Stimulated activated CD4-positive, alpha-beta T cell treated with anti-CD3 and anti-CD28 coated beads, Interleukin-1b, Interleukin-23, amount 100 ng/mL, for 48 hours (primary cell): ENCODE measurements at places on chromosomes 4 and X.

DNA sequence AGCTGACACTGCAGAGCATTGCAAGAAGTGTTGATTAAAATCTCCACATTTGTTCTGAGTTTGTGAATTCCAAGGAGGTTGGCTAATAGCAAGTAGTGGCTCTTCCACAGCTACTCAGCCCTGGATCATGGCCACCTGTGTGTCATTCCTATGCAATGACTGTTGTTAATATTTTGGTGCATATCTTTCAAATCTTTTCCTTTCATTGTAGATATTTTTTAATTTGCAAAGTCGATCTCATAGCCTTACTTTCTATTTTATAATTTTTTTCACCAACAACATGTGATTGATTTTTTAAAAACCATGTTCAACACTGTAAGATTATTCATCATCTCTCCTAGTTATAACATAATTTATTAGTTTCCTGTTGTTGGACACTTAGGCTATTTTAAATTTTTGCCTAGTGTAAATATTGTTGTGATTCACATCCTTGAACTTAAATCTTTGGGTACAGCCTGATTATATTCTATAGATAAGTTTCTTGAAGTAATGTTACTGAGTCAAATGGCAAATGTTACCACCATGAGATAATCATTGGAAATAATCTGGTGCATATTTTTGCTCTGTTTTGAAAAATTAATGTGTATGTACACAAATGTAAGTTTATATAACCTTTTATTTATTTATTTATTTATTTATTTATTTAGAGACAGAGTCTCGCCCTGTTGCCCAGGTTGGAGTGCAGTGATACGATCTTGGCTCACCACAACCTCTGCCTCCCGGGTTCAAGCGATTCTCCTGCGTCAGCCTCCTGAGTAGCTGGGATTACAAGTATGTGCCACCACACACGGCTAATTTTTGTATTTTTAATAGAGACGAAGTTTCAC is 17.1 kb upstream of the ARHGAP10 start:
- DNase-seq: no peak

DNA sequence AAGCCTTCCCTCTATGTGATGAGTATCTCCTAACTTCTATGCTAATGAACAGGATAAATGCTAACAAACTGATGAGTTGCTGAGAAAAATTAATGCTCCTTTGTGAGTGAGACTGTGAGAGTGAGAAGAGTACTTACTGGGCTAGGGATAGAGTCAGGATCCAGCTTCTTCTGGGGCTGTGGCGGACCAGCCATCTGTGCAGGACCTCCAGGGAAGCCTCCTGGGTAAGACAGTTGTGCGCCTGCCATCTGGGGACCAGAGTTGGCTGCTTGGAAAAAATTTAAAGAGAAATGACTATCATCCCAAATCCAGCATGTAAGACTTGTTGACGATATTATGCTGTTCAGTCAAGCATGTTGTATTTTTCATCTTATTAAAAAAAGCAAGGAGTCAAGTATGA is 21.0 kb downstream of the SEC24D start:
- DNase-seq: no peak

DNA sequence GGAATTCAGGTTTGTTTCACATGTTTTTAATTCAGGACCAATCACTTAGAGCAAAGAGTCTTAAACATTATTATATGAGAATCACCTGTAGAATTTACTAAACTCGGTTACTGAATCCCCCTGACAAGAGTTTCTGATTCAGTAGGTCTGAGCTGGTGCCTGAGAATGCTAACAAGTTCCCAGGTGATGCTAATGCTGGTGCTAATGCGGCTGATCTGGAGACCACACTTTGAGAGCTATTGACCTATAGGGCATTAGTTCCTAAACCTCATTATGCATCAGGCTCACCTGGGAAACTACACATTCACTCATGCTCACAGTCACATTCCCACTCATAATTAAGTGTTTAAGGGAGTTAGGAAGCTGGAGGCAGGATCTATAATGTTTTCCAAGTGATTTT is 36.1 kb upstream of the NUDT6 start:
- DNase-seq: no peak

DNA sequence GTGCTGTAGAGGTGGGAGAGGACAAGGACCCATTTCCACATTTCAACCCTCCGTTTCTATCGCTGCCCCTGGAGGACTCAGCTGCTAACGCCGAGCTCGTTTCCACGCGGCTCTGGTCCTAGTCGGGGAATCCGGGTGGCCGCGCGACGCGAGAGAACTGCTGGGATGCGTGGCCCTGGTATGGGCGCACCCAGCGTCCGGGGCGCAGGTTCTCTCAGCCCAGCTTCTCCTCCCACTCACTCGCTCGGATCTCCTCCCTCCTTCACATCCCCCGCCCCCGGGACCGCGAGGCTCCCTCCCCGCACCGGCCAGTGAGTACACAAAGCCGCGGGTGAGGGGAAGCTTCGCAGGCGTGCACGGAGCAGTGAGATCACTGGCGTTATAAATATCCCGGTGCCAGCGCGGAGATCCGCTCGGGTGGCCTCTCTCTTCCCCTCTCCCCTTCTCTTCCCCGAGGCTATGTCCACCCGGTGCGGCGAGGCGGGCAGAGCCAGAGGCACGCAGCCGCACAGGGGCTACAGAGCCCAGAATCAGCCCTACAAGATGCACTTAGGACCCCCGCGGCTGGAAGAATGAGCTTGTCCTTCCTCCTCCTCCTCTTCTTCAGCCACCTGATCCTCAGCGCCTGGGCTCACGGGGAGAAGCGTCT is at the start of gene FGF5:
Gene FGF5, plus strand, starts transcription at position 412 of the 649 bp plus-strand sequence. Its CDS starts 161 bp downstream, at position 573.
- peak; percentile 24 for DNase-seq

GRCh38 chr4:62449538-62449937 is 1249.4 kb downstream of the ADGRL3 start:
- no peak for DNase-seq

DNA sequence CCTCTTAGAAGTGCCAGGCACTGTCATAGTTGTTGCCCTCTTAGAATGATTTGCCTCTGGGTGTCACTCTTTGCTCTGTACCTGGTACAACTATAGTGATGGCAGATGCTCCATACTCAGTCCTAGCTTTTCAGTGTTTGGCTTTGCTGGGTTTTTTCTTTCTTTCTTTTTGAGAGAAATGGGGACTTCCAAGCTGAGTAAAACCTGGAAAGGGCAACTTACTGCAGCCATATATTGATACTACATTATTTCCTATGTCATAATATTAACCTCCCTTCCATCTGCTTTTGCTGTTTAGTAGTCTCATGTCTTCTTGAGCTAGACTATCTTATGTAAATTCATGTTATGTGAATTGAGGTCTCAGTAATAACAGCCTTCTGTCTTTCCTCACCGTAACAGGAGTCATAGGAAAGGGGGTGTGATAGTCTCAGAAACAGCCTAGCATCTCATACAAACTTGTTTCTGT is 49.0 kb downstream of the NIPAL1 start:
- no peak for DNase-seq

DNA sequence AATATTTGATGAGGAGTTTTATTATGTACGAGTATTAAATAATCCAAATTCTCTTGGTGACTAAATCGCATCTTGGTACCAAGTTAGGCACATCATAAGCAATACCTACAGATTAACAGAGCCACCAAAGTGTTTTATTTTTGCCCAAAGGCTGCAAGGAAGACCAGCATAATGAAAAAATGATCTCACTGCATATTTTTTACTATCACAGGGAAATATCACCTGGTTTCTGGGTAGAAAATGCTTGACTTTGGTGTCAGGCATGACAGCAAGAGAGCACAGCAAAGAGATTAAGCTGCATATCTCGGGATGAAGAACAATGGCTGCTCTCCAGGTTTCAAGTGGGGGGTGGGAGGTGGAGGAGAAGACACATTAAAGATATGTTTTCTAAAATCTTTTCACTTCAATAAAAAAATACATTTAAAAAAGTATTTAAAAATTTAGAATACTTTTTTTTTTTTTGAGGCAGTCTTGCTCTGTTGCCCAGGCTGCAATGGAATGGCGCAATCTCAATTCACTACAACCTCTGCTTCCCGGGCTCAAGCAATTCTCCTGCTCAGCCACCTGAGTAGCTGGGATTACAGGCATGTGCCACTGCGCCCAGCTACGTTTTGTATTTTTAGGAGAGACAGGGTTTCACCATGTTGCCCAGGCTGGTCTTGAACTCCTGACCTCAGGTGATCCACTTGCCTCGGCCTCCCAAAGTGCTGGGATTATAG is 86.1 kb downstream of the FRYL start:
- no peak for DNase-seq

DNA sequence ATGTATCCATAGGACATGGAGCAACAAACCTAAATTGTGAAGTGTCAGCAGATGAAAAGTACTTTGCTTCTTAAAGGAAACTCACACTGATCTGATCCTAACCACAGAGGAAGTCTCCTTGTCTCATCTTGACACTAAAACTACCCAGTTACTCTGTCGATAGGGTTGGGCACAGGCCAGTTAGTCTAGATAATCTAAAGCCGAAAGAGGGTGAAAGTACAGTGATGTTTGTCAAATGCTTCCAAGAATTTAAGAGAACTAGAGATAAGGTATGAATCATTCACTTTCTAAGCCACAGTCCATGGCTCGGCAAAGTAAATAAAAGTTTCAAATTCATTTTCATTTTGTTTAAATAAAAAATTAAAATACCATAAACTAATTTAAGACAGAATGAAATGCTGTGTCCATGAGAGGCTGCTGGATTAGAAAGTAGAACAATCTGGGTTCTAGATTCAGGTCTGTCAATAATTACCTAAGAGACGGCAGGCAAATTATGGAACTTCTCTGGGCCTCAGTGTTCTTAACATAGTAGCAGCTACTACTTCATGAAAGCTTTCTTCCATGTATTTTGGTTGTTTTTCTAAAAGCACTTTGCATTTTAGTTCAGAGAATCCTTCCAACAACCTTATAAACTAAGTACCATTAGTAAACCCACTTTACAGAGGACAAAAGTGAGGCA is 176.7 kb downstream of the LDB2 start:
- no peak for DNase-seq

DNA sequence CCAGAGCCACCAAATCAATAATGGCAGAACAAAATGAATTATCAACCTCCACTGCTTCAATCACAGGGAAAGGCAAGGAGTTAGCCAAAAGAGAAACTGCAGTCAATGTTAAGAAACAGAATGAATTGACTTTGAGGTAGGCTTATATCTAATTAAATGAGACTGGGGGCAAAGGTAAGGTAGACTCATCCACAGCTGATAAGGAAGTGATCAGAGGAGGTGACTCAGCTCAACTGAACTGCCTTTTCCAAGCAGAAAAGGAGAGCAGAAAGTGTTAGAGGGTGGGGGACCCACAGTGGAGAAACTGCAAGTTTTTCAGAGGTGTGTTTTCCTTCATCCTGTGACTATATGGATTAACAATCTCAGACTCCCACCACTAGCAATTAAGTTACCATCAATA is 345.8 kb upstream of the PPARGC1A start:
- DNase-seq: no peak

GRCh38 chrX:152991123-152991522 is 2.8 kb downstream of the PNMA5 start:
- no peak for DNase-seq

DNA sequence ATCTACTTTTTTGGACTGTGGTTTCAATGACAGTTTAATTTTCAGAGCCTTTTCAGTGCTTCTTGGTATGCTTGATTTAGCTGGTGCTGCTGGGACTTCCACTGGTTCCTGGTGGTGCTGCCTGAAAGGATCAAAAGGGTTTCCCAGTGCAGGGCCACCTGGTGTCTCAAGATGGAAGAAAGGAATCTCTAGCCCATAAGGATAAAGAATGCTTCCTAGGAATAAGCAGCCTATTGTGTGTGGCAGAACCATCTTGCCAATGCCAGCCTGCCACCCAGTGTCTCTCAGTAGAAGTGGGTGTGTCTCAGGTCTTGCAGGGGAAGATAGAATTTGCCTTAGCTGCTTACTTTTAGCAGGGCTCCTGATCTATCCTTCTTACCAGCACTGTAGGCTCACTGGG is 15.0 kb upstream of the RAI2 start:
- no peak for DNase-seq

DNA sequence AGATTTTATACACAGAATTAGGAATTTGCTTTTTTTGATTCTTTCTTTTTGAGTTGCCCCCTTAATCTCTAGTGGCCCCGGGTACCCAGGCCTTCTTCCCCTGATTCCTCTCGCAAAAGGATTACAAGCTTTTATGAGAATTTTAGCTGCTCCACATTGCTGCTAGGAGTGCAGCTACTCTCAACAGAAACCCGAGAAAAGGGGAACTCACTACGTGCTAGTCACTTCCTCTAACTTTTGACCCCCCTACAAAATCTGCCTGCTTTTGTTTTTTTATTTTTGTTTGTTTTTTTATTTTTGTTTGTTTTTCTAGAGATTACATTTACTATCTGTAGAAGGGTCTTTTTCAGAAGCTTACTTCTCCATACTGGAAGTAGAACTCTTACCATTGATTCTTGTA is 64.1 kb downstream of the ZNF81 start:
- no peak for DNase-seq

DNA sequence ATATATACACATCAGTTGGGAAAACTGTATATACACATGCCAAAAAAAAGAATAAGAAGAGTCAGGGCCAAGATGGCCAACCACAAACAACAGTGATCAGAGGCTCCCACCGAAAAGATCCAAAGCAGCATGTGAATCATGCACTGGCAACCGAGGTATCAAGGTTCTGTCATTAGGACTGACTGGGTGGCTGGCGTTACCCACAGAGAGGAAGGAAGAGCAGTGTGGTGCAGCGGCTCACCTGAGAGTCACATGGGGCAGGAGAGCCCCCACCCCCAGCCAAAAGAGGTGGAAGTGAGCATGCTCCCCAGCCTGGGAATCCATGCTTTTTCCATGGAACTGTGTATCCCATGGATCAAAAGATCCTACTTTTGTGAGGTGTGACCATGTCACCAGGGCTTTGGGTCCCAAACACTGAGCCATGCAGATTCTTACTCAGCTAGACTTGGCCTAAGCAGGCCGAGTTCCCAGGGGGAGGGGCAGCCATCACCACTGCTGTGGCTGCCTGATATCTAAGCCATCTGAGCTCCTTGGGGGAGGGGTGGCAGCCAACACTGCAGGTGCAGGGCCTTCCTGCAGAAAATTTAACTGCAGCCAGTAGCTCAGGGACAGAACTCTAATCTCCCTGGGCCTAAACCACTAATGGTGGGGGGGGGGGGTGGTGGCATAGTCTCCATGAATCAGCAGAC is 52.8 kb downstream of the P2RY10 start:
- DNase-seq: peak; percentile 7
